Hypothalamus (tissue), 51 donors: ENCODE measurements at places on chromosomes 4 and X.

GRCh38 chr4:52627876-52628275, 31.2 kb downstream of the USP46 start:
- DNase-seq, result no peak

DNA sequence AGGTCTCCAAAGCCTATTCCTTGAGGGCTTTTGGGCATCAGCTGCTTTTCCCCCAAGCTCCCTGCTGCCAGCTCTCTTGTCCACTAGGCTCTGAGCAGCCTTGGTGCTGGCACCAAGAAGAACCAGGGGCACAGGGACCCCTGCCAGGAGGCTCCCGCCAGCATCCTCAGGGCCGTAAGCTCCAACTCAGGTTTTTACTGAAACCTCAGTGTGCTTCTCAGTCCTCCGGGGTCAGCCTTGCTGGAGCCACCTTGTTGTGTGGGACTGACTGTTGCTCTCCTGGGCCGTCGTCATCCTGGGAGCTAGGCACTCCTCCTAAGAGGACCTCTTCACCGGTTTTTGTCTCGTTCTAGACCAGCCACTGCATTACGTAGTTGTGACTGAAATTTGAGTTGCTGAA, 38.9 kb downstream of the NOP14 start:
- no peak for DNase-seq

- no peak for DNase-seq
Measured at GRCh38 chr4:150063128-150063527, 15.1 kb upstream of the DCLK2 start.

DNA sequence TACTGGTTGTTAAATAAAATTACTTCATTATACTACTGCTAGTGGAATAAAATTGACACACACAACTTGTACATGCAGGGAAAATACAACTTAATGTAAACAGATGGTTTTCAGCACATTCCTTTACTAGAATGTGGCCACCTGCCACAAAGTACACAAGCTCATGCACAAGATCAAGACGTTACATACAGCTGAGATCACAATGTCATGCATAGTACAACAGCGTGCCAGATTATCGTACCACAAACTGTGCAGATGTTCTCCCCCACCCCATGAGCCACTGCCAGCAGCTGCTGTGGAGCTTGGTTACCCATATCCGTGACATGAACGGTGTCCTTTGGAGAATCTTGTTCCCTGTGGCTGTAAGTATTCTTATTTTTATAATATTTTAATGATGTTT, 27.7 kb downstream of the FBXO8 start:
- no peak for DNase-seq

- DNase-seq, result no peak
Measured at GRCh38 chrX:9955506-9955905, 11.7 kb upstream of the CLDN34 start.

GRCh38 chrX:125293850-125294780, 25.6 kb upstream of the TEX13C start:
- DNase-seq, result no peak

DNA sequence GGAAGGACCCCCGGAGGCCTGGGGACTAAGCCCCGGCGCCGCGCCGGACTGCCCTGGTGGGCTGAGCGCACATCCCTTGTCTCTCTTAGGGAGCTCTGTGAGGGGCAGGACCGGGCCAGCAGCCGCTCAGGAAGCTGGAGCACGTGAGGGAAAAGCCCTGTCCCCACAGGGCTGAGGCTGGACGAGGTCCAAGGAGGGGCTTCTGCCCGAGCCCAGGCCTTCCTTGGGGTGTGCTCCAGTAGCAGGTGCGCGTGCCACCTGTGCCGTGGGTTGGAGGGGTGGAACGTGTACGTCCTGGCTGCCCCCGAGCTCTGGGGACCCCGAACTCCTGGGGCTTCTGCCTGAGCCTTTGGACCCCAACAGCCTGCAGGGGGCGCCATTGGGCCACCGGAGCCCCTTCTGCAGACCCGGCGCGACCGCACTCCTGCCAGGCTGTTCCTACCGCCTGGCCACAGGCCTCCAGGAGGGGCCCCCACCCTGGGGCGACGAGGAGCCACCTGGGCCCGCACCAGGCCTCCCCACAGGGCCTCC, 27.2 kb downstream of the TACC3 start:
- peak; percentile 15 for DNase-seq
